ENCODE measurements at places on chromosomes 3 and 15. TPM values are rescaled to one million over a fixed set of nuclear protein-coding genes. Genes with fewer than 3 reads are reported as not detected.

Gene RGMA
- total RNA-seq, result 1.1 TPM

Gene ALDH1A3
- 213 TPM for total RNA-seq

Gene LIPC
- total RNA-seq, result 4.0 TPM

Gene FEZF2
- not detected for total RNA-seq

Gene TNNC1
- total RNA-seq, result 0.63 TPM

Gene GOLGA6A
- total RNA-seq, result under 0.01 TPM

Gene RNF123
- 18.8 TPM for total RNA-seq

Gene CADM2
- total RNA-seq, result 1.6 TPM

Gene SLC2A2
- not detected for total RNA-seq

Gene ABI3BP
- 3.5 TPM for total RNA-seq

Gene ZPLD1
- total RNA-seq, result under 0.01 TPM

Gene CYP8B1
- not detected for total RNA-seq

Gene CCDC54
- not detected for total RNA-seq

Gene EFCC1
- total RNA-seq, result under 0.01 TPM

Gene FETUB
- not detected for total RNA-seq

Gene LYSMD4
- total RNA-seq, result 9.5 TPM
